ENCODE measurements at places on chromosomes 2 and 18.

- DNase-seq, result no peak
Observed at GRCh38 chr2:37324536-37324785, 172 bp downstream of the PRKD3 start.

- DNase-seq, result no peak
Observed at GRCh38 chr2:38960609-38961320, 71.1 kb downstream of the ARHGEF33 start.

- peak; percentile 89 for DNase-seq
Observed at GRCh38 chr2:239326831-239327535, 73.8 kb downstream of the HDAC4 start.

- DNase-seq, result no peak
Observed at GRCh38 chr18:30595942-30596341, 446.6 kb downstream of the DSC3 start.

DNA sequence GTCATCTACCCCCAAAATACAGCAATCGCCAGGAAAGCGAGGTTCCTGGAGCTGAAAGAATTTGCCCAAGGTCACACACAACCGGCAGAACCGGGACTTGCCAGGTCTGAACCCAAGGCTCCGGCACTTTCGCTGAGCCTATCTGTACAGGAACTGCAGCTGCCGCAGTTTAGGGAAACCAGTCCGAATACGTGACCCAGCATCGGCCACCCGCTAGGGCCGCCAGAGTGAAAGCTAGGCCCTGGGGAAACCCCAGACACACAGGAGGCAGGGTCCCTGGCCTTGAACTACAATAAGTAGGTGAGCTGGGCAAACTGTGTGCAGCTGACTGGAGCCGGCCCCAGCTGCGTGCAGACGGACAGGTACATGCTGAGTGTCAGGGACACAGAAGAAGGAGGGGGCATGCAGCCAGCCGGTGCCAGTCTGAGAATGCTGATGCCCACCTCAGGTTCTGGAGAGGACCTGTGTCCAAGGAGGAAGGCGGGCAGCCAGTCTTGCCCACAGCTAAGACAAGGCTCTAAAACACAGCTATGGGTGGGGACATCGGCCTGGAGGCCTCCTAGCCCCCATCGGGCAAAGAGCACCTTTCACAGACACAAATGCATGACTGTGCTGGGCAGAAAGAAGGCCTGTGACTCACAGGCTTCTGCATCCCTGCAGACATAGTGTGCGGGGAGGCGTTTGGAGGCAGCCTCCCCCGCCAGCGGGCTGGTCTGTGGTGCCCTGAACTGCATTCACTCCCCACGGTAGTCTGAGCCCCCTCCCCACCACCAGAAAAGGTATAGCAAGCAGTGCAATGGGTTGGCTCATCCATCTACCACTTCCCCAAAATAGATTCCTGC lies 107.4 kb upstream of the ID2 start:
- no peak for DNase-seq

DNA sequence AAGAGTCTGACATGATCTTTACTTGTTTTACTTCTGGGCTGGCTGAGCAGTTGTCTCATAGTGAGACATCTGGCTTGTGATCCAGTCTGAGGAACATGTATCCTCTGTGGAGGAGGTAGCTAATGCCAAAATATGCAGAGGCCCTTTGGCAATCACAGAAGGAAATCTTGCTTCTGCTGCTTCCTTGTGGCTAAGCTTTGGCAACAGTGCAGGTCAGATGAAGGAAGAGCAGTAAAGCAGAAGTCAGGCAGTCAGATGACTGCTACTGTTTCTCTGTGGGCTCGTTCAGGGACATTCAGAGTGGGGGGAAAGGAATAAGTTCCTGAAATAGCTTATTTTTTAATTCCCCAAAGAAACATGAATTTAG lies 22.3 kb downstream of the DOK1 start:
- no peak for DNase-seq
